ENCODE measurements at places on chromosomes 11 and 22. TPM values are rescaled to one million over a fixed set of nuclear protein-coding genes. Genes with fewer than 3 reads are reported as not detected.
A peak's percentile ranks its signal among the peaks of the same experiment; 100 is the strongest.

GRCh38 chr11:75718419-75719339, 1.0 kb downstream of the MOGAT2 start:
- peaks cover 4% of the 10 kb centered on the region for H3K4me1 ChIP-seq
- no peaks in the 10 kb centered on the region for H3K27me3 ChIP-seq
- H3K36me3 ChIP-seq = no peaks in the 10 kb centered on the region
- DNase-seq = peak; percentile 65

- H3K36me3 ChIP-seq = no peaks in the 10 kb centered on the region
- no peaks in the 10 kb centered on the region for H3K27me3 ChIP-seq
- DNase-seq = no peak
- H3K27ac ChIP-seq = no peak overlapping the region
Observed at GRCh38 chr11:63242089-63242781, 1.2 kb downstream of the SLC22A25 start.

Gene OR51E2
- 10.6 TPM for total RNA-seq

DNA sequence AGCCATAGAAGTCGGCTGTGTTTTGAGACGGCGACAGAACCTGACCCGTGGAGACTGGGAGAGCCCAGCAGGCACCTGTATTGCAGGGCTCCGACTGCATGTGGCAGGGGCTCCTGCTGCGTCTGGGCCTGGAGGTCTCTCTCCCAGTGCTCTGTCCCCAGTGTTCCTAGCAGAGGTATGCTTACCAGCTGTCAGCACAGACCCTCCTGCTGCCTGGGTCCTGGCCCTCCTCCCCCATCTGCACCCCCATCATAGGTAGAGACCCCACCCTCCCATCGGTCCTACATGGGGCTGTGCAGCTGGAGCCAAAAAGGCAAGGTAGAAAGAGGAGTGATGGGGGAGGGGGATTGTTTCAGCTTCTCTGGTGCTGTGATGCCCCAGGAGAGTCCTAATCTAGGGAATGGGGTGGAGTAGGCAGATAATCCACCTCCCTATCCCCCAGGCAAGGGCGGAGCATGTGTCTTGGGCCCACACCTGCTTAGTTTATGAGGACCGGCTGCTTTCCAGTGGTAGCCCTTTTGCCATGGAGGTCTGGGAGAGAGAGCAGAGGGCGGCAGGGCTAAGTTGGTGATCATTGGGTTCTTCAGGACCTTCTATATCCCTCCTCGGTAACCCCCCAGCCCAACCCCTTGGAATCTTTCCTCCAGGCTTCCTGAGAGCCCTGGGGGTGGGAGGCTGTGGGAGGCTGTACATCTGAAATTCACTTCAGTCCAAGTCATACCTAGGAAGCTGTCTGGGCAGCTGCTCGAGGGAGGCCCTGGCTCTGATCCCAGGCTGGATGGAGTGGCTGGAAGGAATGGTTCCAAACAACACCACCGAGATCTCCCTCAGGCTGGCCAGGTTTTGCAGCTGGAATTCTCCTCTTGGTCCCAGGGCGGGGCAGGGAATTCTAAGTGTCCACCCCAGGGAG, 5.3 kb downstream of the SLC7A4 start:
- DNase-seq = peak; percentile 49
- H3K4me1 ChIP-seq = peaks cover 3% of the 10 kb centered on the region
- H3K27me3 ChIP-seq = no peaks in the 10 kb centered on the region
- no peak overlapping the region for H3K4me3 ChIP-seq
- no peaks in the 10 kb centered on the region for H3K36me3 ChIP-seq

GRCh38 chr22:38843657-38844314, at the start of gene NPTXR:
Gene NPTXR (minus strand): TSS chr22:38844028.
- H3K27me3 ChIP-seq = no peaks in the 10 kb centered on the region
- H3K36me3 ChIP-seq = no peaks in the 10 kb centered on the region
- peak within 1 kb of the TSS; percentile 53 for H3K4me3 ChIP-seq

- no peak overlapping the region for H3K4me3 ChIP-seq
- no peaks in the 10 kb centered on the region for H3K27me3 ChIP-seq
- DNase-seq = no peak
- peak overlapping the region; percentile 80 for H3K27ac ChIP-seq
- no peaks in the 10 kb centered on the region for H3K36me3 ChIP-seq
Observed at GRCh38 chr11:2381494-2382128, 4.5 kb downstream of the CD81 start.

Gene OR51B2
- not detected for total RNA-seq

Gene EI24
- total RNA-seq = 41.4 TPM

DNA sequence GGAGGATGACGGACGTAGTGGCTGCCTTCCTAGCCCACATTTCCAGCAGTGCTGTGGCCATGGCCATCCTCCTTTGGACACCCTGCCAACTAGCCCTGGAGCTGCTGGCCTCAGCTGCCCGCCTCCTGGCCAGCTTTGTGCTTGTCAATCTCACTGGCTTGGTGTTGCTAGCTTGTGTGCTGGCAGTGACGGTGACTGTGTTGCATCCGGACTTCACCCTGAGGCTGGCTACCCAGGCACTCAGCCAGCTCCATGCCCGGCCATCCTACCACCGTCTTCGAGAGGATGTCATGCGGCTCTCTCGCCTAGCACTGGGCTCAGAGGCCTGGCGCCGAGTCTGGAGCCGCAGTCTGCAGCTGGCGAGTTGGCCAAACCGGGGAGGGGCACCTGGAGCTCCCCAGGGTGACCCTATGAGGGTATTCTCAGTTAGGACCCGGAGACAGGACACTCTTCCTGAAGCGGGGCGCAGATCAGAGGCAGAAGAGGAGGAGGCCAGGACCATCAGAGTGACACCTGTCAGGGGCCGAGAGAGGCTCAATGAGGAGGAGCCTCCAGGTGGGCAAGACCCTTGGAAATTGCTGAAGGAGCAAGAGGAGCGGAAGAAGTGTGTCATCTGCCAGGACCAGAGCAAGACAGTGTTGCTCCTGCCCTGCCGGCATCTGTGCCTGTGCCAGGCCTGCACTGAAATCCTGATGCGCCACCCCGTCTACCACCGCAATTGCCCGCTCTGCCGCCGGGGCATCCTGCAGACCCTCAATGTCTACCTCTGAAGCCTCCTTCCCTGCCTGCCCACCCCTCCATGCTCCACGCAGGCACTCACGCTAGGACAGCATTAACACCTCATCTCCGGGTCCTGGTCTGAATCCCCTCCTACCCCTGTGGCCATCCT, 1.6 kb downstream of the RNF26 start:
- no peak overlapping the region for H3K4me3 ChIP-seq
- no peaks in the 10 kb centered on the region for H3K27me3 ChIP-seq
- DNase-seq = no peak
- H3K27ac ChIP-seq = no peak overlapping the region
- H3K36me3 ChIP-seq = no peaks in the 10 kb centered on the region

GRCh38 chr11:30763951-30764350, 177.8 kb upstream of the MPPED2 start:
- no peak overlapping the region for H3K27ac ChIP-seq
- H3K36me3 ChIP-seq = no peaks in the 10 kb centered on the region
- H3K27me3 ChIP-seq = no peaks in the 10 kb centered on the region
- H3K4me1 ChIP-seq = no peaks in the 10 kb centered on the region
- H3K4me3 ChIP-seq = no peak overlapping the region

DNA sequence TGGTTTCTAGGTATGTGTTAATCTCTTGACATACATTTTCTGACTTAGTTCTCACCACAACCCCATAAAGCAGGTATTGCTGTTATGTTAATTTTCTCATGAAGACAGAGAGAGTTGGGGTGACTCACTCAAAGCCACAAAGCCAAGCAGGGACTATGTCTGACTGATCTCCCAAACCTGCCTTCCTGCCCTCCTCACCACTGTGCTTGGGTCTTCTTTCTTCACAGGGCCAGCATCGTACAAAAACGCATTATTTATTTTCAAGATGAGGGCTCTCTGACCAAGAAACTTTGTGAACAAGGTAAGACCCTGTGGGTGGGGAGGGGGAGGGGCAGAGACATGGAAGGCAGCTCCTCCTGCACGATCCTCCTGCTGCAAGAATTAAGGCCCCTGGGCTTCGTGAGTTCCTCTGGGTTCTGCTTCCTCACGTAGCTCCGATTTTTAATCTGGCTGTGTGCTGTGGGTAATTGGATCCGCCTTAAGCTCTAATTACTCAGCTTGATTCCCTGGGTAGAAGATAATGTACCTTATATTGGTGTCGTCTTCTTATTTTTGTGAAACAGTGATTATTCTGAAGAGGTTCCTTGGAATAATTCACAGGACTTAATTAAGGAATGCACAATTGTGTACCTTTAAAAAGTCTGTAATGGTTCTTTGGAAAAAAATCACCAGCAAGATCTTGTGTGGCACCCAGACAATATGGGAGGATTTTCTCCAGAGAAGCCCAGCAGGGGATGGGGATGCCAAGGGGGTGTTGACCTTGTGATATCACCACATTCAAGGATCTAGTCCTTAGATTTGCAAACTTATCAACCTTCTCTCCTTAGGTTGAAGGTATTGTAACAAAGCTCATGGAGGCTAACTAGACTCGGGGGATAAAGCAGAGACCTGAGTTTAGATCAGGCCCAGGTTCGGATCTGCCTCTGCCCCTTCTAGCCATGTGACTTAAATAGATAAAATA, 112.9 kb downstream of the SPON1 start:
- DNase-seq = no peak
- H3K4me1 ChIP-seq = no peaks in the 10 kb centered on the region
- no peak overlapping the region for H3K27ac ChIP-seq
- no peaks in the 10 kb centered on the region for H3K36me3 ChIP-seq

DNA sequence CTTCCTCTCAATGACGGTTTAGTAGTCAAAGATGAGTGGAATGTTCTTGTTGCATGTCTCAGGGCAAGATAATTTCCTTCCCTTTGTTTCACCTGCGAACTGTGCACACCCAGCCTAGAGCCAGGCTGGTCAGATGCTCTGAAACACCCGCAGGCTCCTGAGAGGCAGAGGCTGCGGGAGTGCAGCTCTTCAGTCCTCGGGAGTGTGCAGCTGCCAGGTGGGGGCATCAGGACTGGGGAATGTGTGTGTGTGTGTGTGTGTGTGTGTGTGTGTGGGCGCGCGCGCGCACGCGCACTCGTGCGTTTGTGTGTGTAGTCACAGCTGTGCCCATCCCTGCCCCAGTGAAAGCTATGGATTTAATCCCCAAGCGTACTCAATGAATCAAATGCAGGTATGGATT, 136.2 kb upstream of the NTM start:
- H3K36me3 ChIP-seq = no peaks in the 10 kb centered on the region
- H3K27me3 ChIP-seq = no peaks in the 10 kb centered on the region
- no peak for DNase-seq

- H3K36me3 ChIP-seq = no peaks in the 10 kb centered on the region
- H3K4me1 ChIP-seq = no peaks in the 10 kb centered on the region
- no peak for DNase-seq
- H3K27ac ChIP-seq = no peak overlapping the region
- no peaks in the 10 kb centered on the region for H3K27me3 ChIP-seq
- no peak overlapping the region for H3K4me3 ChIP-seq
Observed at GRCh38 chr22:25704701-25705100, 37.3 kb upstream of the MYO18B start.

GRCh38 chr11:8000390-8000789, 13.3 kb downstream of the EIF3F start:
- H3K27ac ChIP-seq = no peak overlapping the region
- H3K4me3 ChIP-seq = no peak overlapping the region
- no peaks in the 10 kb centered on the region for H3K4me1 ChIP-seq
- DNase-seq = no peak
- H3K27me3 ChIP-seq = no peaks in the 10 kb centered on the region

DNA sequence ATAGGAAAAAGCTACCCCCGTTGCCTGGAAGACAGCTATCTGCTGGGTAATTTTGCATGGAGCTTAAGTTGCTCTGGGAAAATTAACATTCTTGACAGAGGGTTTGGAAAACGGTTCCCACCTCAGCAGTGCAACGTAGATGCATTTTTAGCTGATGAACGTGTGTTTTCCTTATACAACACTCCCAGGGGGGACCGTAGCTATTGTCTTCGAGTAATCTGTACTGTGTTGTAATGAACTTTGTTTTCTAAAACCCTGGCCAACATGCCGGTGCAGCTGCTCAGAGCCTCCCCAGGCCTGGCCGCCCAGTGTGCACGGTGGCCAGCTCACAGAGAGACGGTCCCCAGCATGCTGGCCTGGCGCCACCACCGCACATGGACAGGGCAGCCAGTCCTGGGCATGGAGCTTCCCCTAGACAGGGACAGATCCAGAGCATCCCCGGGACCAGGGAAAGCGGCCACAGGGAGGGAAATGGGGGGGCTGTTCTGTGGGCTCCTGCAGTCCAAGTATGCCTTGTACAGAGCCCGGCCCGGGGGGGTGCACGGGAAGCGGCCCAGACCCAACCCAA, 2.2 kb downstream of the TNNT3 start:
- H3K27ac ChIP-seq = no peak overlapping the region
- no peak for DNase-seq
- H3K27me3 ChIP-seq = no peaks in the 10 kb centered on the region
- no peak overlapping the region for H3K4me3 ChIP-seq
- H3K36me3 ChIP-seq = no peaks in the 10 kb centered on the region

GRCh38 chr11:119449498-119449897, 26.5 kb upstream of the THY1 start:
- no peaks in the 10 kb centered on the region for H3K27me3 ChIP-seq
- H3K4me1 ChIP-seq = no peaks in the 10 kb centered on the region
- no peak for DNase-seq
- no peaks in the 10 kb centered on the region for H3K36me3 ChIP-seq
- no peak overlapping the region for H3K27ac ChIP-seq

- H3K27me3 ChIP-seq = no peaks in the 10 kb centered on the region
- H3K27ac ChIP-seq = no peak overlapping the region
- no peak for DNase-seq
- no peaks in the 10 kb centered on the region for H3K36me3 ChIP-seq
Observed at GRCh38 chr11:46162700-46163099, 41.4 kb upstream of the PHF21A start.

DNA sequence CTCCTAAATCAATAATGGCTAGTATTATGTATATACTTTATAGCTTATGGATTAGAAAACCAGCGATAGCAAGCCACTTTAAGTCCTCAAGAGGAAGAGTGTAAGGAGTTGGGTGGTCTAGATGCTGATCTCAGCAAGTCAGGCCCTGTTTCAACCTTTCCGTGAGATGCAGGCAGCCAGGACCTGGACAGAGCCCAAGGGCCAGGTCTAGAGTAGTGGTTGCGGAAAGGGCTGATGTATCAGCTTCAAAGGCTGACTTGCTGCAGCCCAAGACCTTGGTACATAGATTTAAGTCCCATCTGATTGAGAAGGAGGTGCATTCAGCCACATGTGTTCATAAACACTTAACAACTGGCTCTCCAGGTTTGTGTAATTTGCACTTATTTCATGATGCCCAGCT, 33.4 kb downstream of the FLI1 start:
- H3K4me3 ChIP-seq = no peak overlapping the region
- H3K27me3 ChIP-seq = no peaks in the 10 kb centered on the region
- H3K36me3 ChIP-seq = no peaks in the 10 kb centered on the region
- DNase-seq = no peak

Gene MTA2
- total RNA-seq = 110 TPM

DNA sequence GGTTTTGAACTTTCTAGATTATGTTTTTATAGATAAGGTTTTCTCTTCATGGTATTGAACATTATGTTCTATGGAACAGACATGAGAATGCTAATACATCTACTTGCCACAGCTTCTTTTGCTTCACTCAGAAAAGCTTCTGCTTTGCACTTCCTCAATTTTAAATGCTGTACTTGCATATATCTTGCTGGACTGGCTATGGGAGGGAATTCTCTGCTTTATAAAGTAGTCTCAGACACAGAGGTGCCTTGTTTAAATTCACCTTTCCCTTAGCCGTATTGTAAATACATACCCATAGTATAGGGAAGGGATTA, 173.9 kb downstream of the DDX10 start:
- no peaks in the 10 kb centered on the region for H3K36me3 ChIP-seq
- H3K4me3 ChIP-seq = no peak overlapping the region
- H3K4me1 ChIP-seq = no peaks in the 10 kb centered on the region
- H3K27ac ChIP-seq = no peak overlapping the region
- DNase-seq = no peak
